ENCODE measurements at places on chromosomes 16 and 17. TPM values are rescaled to one million over a fixed set of nuclear protein-coding genes. Genes with fewer than 3 reads are reported as not detected.
A peak's percentile ranks its signal among the peaks of the same experiment; 100 is the strongest.

- no peak overlapping the region for H3K27ac ChIP-seq
- H3K36me3 ChIP-seq = no peaks in the 10 kb centered on the region
- H3K4me1 ChIP-seq = peaks cover 31% of the 10 kb centered on the region
Observed at GRCh38 chr17:17947966-17948365, 24.2 kb downstream of the TOM1L2 start.

GRCh38 chr16:1216681-1217400 lies 8.2 kb downstream of the TPSG1 start:
- no peak overlapping the region for H3K27ac ChIP-seq
- H3K36me3 ChIP-seq = no peaks in the 10 kb centered on the region
- no peaks in the 10 kb centered on the region for H3K27me3 ChIP-seq
- no peak for DNase-seq
- no peaks in the 10 kb centered on the region for H3K4me1 ChIP-seq

DNA sequence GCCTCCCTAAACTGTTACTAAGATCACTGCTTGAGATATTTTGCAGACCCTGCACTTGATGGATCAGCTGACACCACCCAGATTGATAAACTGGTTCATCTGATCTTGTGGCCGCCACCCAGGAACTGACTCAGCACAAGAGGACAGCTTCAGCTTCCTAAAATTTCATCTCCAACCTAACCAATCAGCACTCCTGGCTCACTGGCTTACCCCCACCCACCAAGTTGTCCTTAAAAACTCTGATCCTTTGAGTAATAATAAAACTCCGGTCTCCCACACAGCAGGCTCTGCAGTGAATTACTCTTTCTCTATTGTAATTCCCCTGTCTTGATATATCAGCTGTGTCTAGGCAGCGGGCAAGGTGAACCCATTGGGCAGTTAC lies 174.8 kb downstream of the UTP18 start:
- no peak overlapping the region for H3K4me3 ChIP-seq
- peaks cover 4% of the 10 kb centered on the region for H3K4me1 ChIP-seq
- no peak overlapping the region for H3K27ac ChIP-seq
- no peaks in the 10 kb centered on the region for H3K27me3 ChIP-seq

DNA sequence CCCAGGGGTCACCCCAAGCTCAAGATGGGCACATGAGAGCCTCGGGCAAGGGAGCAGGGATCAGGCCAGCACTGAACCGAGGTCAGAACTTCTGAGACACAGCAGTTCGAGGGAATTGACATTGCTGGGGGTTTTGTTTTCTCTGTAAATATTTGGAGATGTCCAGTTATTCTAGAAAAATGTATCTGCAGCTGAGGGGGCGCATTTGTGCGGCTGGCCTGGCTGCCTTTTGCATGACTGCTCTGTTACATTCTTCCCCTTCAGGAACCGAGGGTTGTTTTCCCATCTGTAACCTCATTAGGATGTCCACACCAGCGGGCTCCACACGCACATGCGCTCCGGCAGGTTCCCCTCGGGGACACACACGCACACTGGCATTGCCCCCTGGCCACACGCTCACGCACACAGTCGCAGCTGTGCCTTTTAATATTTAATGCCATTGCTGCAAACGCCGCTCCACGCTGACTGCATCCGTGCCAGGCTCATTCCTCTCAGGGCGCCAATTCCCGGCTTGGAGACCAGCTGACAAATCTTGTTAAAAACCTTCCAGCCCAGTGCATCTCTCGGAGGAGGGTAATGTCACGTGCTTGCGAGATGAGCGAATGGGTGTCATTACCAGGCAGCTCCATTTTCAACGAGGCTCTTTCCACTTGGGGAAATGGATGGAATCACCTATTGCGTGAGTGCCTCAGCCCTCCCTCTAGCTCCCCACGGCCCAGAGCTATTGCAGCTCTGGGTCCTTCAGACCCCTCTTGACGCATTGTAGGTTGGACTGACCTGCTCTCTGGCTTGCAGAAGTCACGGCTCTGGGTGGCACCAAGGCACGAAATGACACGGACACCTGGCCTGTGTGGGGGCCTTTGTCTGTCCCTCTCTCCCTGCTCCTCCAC lies 13.1 kb downstream of the CCR7 start:
- no peaks in the 10 kb centered on the region for H3K36me3 ChIP-seq
- no peaks in the 10 kb centered on the region for H3K27me3 ChIP-seq
- H3K27ac ChIP-seq = peak overlapping the region; percentile 82
- H3K4me1 ChIP-seq = peaks cover 50% of the 10 kb centered on the region
- no peak overlapping the region for H3K4me3 ChIP-seq

DNA sequence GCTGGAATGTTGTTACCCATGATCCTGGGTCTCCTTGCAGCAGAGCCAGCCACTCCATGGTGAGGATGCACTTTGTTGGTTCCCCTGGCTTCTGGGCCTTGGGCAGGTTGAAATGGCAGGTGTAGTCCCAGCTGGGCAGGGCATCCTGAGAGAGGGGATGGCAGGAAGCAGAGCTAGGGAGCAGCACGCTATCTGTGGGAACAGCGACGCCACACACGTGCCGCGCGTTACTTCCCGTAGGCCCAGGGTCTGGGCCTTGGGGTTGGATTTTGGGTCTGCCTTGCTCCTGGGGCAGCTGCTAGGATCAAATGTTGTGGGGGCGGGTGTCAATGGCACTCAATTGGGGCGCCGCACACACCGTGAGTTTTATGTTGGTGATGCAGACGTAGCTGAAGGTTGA lies 368.0 kb downstream of the CPPED1 start:
- no peak overlapping the region for H3K4me3 ChIP-seq
- no peaks in the 10 kb centered on the region for H3K27me3 ChIP-seq
- no peaks in the 10 kb centered on the region for H3K36me3 ChIP-seq
- no peak overlapping the region for H3K27ac ChIP-seq

GRCh38 chr17:81026266-81027036 lies 8.5 kb upstream of the BAIAP2 start:
- H3K27me3 ChIP-seq = no peaks in the 10 kb centered on the region
- peak; percentile 6 for DNase-seq
- H3K4me1 ChIP-seq = peaks cover 16% of the 10 kb centered on the region

DNA sequence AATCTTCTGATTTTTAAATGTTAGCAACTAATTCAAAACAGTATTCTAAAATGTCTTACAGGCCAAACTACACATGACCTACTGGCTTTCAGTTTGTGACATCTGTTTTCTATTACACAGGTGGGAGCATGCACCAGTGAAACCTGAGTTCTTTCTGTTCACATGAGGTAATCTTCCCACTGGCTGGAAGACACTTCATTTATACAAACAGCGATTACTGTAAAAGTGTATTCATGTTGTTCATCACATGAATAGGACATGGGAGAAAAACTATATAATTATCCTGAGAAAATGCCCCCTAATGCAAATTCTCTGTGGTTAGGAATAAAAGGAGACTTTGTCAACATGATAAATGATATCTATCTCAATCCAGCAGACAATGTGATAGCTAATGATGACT lies 11.1 kb upstream of the PIK3R5 start:
- H3K27ac ChIP-seq = no peak overlapping the region
- no peak overlapping the region for H3K4me3 ChIP-seq
- H3K36me3 ChIP-seq = no peaks in the 10 kb centered on the region
- no peaks in the 10 kb centered on the region for H3K4me1 ChIP-seq

DNA sequence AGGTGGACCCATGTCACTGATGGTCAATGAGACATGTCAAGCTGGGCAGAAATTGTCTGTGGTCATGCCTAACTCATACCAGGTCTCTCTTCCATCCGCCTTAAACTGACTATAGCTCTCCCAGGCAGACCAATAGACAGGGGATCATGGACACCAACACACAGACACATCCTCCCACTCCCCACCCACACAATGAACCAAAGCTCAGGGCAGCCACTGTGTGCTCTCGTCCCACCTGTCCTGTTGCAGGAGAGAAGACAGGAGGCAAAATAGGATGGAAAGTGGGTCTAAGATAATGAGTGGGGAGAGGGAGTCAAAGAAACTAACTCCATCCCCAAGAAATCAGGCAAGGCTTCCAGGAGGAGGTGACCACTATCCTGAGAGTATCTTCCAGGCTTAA lies 3.2 kb downstream of the PYY start:
- no peak overlapping the region for H3K27ac ChIP-seq
- peaks cover 60% of the 10 kb centered on the region for H3K27me3 ChIP-seq
- no peak overlapping the region for H3K4me3 ChIP-seq

DNA sequence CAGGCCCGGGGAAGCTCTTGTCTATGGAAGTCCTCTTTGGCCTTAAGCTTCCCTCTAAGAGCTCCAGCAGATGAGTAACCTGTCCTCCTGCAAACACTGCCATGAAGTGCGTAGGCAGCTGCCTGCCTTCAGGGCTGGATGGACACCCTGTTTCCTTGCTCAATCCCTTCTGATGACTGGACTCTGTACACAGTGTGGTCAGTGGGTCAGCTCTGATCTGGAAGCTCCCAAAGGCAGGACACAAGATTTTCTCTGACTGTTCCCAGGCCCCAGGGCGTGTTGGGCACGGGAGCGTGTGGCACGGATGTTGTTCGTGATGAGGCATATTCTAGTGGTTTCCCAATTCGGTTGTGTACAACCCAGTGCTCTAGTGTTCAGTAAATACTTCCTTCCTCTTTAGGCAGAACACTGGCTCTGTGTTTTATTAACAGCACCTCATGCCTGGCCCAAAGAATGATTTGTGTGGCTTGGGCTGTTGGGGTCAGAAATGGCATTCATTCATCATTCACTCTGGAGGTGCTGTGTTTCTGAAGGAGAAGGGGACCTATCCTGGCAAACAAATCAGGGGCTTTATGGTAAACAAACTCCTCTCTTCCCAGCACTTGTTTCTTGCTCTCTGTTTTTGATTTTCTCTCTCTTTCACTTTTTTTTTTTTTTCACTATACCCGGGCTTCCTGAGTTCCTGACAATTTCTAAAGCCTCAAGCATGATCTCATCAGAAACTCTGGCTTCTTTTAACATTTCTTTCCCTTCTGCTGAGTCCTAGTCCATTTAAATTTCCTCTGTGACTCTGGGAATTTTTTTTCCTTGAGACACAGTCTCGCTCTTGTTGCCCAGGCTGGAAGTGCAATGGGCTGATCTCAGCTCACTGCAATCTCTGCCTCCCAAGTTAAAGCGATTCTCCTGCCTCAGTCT lies 12.0 kb upstream of the RNF157 start:
- H3K36me3 ChIP-seq = no peaks in the 10 kb centered on the region
- H3K27me3 ChIP-seq = no peaks in the 10 kb centered on the region
- H3K27ac ChIP-seq = peak overlapping the region; percentile 71
- H3K4me1 ChIP-seq = peaks cover 22% of the 10 kb centered on the region
- H3K4me3 ChIP-seq = no peak overlapping the region
- peak; percentile 67 for DNase-seq

GRCh38 chr16:67760956-67761230 lies 41.8 kb upstream of the GFOD2 start:
- H3K27ac ChIP-seq = no peak overlapping the region
- no peak for DNase-seq
- no peaks in the 10 kb centered on the region for H3K27me3 ChIP-seq
- no peaks in the 10 kb centered on the region for H3K4me1 ChIP-seq
- H3K36me3 ChIP-seq = no peaks in the 10 kb centered on the region
- H3K4me3 ChIP-seq = no peak overlapping the region

- no peaks in the 10 kb centered on the region for H3K27me3 ChIP-seq
- H3K4me1 ChIP-seq = peaks cover 9% of the 10 kb centered on the region
Observed at GRCh38 chr17:83056583-83057396, 22.6 kb upstream of the METRNL start.

DNA sequence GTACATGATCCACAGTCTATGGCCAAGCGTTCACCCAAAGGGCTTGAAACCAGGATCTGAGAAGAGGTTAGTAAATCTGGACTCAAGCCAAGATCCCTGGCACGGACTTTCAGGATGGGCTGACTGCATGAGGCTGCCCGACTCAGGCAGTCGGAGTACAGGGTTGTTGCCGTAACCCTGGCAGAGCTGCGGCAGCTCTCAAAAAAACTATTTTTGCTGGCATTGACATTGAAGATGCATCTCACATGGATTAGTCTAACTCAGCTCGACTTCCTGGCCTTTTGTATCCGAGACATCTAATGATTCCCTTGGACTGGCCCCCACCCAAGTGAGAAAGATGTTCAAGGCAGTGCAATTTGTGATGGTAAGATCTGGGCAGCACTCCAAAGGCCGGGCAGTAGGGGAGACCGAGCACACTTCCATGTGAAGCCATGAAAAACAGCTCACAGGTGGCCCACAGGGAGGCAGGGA lies 6.2 kb downstream of the SLC47A1 start:
- no peak overlapping the region for H3K4me3 ChIP-seq
- H3K4me1 ChIP-seq = no peaks in the 10 kb centered on the region
- H3K27ac ChIP-seq = no peak overlapping the region
- H3K36me3 ChIP-seq = no peaks in the 10 kb centered on the region
- no peak for DNase-seq

GP2 gene
- total RNA-seq = 24.8 TPM

P2RX5 gene
- total RNA-seq = 0.36 TPM

SMIM5 gene
- 4.1 TPM for total RNA-seq

CCL8 gene
- total RNA-seq = 0.12 TPM

RAC3 gene
- 13.7 TPM for total RNA-seq
